ENCODE measurements at places on chromosomes 1 and 21.

DNA sequence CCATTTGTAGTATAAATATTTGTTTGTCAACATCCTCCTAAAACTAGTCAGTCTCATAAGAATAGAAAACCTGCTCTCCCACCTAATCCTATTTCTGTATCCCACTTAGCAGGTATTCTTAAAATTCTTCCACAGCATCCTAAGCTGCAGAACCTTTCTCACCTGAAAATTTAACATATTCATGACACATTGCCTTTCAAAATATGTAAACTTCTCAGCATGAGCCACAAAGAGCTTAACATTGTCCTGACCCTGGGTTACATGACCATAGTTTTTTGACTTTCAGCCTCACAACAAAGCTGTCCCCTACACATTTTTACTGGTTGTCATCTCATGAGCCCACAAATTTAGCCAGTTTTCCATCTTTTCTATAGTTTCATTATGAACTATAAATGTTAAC lies 712.1 kb downstream of the LTN1 start:
- DNase-seq = no peak

- DNase-seq = no peak
Observed at GRCh38 chr1:112439592-112439991, 43.6 kb downstream of the CTTNBP2NL start.

GRCh38 chr1:61141288-61142042 lies 59.1 kb downstream of the NFIA start:
- DNase-seq = peak; percentile 33

- DNase-seq = no peak
Observed at GRCh38 chr1:186189156-186189555, 185.9 kb downstream of the TPR start.

DNA sequence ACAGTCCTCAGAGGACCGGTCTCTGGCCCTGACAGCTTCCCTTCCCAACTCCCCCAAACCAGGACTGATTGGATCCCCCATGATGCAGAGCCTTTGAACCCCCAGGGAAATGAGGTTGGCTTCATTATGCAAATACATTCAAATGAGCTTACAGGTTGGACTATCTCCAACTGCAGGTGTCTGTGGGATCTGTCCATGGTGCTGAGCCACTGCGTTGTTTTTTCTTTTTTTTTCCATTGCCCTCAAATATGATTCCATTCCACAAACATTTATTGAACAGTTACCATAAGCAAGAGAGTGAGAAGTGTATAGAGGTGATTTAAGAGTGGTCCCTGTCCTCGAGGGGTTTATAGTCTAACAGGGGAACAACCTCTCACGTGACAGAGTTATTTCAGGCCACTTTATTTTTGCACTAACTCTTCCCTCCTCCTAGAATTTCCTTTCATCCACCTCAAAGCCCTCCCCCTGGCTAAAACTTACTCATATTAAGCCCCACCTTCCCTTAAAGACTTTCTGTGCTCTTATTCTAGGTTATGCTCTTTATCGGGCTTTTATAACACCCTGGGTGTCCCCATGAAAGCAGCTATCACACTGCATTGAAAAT lies 21.9 kb downstream of the DLGAP3 start:
- DNase-seq = no peak

DNA sequence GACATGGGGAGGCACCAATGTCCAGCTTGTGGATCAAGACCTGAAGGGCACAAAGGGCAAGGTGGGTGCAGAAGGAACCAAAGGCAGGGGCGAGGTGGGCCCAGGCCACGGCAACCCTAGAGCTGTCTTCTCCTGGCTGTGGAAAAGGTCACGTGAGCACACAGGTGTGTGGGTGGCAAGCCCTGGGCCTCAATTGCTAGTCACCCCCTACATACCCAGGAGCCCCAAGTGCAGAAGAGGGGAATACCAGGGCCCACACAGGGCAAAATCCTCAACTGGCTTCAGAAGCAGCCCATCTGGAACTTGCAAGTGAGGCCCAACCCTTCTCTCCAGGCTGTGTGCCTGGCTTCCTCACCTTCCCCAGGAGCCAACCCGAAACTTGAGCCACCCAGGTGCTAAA lies 25.6 kb downstream of the ZBTB17 start:
- no peak for DNase-seq

DNA sequence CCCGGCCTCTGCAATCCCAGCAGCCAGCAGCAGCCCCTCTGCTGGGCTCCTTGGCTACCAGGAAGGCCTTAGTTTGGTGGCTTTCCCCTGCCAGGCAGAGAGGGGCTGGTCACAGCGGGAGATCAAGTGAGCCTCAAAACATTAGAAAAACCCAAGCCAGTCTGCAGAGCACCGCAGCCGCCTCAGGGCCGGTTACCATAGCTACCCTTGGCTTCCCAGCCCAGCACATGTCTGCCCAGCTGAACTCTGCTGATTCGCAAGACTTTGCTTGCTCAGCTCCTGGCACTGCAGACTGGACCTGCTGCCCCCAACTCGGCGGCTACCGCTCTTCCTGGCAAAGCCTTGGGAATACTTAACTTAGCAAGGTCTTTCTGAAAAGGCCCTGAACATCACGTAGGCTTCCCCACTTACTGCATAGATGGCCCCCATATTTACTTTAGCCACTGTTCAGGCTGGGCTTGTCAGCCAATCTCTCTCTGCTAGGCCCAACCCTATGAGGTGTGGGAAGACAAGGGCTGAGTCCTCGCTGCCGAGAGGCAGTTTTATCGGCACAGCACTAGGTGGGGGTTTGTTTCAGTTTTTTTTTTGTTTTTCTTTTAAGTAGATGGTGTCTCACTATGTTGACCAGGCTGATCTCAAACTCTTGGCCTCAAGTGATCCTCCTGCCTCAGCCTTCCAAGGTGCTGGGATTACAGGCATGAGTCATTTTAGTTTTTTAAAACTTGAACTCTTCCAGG lies 28.6 kb upstream of the PLEKHG5 start:
- DNase-seq = peak; percentile 97

DNA sequence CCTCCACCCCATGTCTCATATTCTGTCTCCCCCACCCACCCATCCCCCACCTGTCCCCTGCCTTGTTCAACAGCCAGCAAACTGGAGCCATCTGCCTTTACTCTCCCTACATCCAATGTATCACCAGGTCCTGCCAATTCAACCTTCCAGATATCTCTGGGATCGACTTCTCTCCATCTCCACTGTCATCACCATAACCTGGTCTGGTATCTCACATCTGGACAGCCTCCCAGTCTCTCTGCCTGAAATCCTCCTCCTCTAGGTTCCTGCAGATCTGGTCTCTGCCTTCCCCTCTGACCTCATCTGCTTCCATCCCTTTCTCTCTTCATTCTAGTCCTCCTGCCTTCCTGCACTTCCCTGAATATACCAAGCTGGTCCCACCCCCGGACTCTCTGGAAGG lies 22.2 kb upstream of the CDCA8 start:
- DNase-seq = no peak

GRCh38 chr21:43281661-43282357 lies 113.0 kb downstream of the CRYAA start:
- DNase-seq = no peak

GRCh38 chr1:46554597-46555381 lies 3.3 kb upstream of the KNCN start:
- peak; percentile 23 for DNase-seq

- no peak for DNase-seq
Observed at GRCh38 chr1:186202271-186202764, 172.7 kb downstream of the TPR start.

DNA sequence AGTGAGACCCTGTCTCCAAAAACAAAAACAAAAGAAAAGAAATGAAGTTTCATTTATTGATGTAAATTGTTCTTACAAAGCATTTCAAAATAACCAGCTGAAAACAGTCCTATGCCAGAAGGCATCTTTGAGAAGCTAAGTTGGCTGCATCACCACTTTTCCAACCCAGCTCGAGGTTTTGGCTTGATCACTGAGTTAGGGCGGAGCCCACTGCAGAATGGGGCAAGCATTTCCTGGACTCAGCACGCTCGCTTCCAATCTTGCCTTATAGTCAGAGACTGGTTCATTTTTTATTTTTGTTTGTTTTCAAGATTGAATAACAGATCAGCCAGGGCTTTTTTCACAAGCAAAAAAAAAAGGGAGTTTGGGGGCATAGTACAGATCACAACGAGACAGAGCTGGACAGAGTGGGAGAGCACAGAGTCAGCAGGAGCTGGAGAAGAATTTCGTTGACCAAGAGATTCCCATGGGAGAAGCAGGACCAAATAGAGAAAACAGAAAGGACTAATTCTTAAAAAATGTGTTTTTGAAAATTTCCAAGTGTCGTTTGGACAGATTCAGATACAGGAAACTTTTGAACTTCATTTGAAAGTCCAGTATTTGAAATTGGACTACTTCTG lies 23.5 kb upstream of the COL6A1 start:
- DNase-seq = no peak

DNA sequence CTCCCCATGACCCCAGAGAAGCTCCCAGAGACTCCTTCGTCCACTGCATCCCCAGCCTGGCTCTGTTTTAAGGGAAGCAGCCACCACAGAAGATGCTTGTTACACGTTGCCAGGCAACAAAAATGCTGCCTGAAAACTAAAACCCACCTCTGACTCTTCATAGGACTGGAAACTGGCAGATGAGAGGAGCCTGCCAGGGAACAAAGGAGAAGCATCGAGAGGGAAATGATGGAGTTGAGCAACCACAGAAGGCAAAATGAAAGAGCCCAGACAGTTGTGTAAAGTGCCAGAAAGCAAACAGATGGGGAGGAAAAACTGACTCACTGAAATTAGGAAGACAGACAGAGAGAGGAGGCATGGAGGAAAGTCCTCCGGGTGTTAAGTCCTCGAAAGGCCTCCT lies 118.4 kb downstream of the KCNN3 start:
- peak; percentile 31 for DNase-seq

- no peak for DNase-seq
Observed at GRCh38 chr1:65525266-65526048, 105.0 kb downstream of the LEPR start.

GRCh38 chr1:51303315-51303714 lies 27.0 kb downstream of the TTC39A start:
- DNase-seq = no peak

DNA sequence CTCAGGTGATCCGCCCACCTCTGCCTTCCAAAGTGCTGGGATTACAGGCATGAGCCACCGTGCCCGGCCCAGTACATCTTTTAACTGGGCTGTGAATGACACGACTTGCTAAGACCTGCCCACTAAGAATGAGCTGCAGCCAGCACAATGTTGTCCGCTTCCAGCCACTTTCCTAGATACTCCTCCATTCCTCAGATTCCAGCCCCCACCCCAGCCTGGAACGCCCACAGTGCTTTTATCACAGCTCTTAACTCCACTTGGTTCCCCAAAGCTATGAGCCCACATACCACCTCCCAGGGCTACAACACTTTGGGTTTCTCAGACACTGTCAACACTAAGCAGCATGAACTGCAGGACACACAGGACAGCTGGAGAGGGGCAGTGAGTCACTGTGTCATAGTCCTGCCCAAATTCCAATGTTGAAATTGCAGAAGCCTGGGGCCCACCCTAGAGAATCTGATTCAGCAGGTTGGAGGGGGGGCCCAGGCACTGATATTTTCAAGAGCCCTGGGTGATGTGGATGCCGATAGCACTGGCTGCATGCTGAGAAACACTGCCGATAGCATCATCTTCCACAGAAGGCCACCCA lies 58.0 kb downstream of the ACBD3 start:
- DNase-seq = no peak

- no peak for DNase-seq
Observed at GRCh38 chr1:28913786-28914227, 562 bp upstream of the EPB41 start.

DNA sequence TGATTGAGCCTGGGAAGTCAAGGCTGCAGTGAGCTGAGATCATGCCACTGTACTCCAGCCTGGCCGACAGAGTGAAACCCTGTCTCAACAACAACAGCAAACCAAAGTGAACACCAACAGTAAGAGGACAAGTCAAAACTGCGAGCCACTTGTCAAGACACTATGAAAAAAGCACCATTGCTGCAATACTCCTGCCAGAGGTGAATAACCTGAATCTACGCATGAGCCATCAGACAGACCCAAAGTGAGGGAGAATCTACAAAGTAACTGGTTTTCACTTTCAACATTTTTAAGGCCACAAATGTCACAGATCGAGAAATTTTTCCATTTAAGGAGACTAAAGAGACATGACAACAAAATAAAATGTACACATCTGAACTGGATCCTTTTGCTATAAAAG lies 21.9 kb downstream of the SYNJ1 start:
- DNase-seq = no peak

DNA sequence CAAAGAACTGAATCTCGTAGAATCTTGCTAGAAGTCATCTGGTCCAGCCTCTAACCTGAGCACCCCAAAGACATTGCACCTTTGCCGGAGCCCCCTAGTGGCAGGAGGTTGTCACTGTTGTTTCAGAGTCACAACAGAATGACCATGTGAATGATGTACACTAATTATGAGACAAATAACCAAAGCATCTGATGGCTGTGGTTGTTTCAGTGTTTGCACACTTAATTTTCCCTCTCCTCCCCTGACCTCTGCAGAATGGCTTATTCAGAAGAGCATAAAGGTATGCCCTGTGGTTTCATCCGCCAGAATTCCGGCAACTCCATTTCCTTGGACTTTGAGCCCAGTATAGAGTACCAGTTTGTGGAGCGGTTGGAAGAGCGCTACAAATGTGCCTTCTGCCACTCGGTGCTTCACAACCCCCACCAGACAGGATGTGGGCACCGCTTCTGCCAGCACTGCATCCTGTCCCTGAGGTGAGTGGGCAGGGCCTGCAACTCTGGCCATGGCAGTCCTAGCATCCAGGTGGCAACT lies 26.4 kb downstream of the TRAF5 start:
- no peak for DNase-seq

- DNase-seq = no peak
Observed at GRCh38 chr1:186443638-186444037, 17.3 kb downstream of the PDC start.

DNA sequence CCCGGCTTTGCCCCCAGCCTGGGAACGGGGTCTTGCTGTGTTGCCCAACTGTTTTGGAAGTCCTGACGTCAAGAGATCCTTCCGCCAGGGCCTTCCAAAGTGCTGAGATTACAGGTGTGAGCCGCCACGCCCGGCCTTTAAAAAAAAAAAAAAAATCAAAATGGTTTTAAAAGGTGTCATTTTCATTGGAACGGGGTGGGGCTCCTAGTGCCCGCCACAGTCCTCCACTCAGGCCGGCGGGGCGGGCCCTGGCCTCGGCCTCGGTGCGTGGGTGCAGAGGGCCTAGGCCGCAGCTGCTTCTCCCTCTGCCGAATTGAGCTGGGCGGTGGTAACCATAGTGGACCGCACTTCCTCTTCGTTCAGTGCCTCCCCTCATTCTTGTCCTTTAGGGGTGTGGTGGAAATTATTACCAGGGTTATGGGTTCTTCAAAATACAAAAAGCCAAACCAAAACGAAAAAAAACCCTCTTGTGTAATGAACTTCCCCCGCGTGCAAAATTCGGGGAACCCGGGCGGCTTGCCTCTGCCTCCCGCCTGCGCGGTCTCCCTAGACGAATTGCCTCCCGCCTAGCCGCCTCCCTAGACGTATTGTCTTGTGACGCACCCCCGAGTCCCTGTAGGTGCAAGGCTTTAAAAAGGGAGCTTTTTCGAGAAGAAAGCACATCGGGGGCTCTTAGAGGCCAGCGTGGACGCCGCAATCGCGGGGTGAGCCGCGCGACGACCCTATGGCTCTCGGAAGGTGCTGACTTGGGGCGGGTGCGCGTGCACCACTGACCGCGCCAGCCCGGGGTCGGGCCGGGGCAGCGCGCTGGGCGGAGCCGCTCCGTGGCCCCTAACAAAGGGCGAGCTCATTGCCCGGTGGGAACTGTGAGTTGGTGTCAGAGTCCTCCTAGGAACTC lies 10.5 kb upstream of the SPEN start:
- DNase-seq = no peak

Data from NCI-H1092 (cell line).